ENCODE measurements at places on chromosomes 5 and 9.

DNA sequence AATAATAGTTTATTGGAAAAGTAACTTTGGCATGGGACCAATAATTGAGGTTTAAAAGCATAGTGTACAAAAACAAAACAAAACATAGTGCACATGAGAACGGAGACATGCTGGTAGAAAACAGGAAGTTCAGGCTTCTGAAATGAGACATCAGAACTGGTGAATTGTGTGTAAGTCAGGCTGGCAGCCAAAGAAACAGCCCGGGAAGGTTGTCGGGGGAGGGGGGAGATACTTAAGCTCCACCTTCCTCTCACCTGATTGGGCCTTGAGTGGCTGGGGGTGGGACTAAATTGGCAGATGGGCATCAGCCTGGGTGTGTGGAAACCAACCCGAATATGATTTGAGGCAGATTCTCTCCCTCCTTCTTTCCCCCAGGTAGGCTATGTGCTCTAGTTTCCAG is 256.3 kb downstream of the SMARCA2 start:
- peak; percentile 67 for DNase-seq

DNA sequence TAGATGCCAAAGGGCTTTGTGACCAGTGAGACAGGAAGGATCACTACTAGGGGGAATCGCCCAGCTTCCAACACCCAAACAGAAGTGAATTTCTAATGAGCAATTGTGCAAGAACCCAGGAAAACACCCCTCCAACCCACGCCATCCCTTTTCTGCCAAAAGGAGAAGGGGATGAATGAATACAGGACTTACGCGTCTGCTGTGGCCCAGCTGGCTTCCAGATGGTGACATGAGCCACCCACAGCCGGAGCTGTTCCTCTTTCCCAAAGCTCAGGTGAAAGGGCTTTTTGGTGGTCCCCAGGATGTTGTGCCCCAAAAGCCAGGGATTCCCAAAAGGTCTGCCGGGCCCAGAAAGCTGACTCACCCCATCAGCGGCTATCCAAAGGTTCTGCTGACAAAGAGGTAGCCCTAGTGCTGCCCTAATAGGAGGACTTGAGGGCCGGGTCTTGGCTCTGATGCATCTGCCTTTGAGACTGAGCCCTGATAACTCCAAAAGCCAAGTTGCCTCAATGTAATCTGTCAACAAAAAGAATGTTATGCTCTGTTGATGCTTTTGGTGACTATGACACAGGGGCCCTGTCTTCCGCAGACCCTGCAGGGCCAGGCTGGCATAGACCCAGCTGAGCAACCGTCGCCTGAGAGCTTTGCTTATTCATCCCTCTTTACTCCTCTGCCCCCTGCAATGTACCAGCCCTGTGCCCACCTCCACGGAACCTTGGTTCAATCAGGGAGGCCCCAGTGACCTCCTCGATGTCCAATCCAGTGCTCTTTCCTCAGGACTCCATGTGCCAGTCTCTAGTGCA is 14.5 kb downstream of the GSN start:
- DNase-seq, result peak; percentile 89

GRCh38 chr5:57422341-57422740 is 60.3 kb downstream of the ACTBL2 start:
- peak; percentile 46 for DNase-seq

DNA sequence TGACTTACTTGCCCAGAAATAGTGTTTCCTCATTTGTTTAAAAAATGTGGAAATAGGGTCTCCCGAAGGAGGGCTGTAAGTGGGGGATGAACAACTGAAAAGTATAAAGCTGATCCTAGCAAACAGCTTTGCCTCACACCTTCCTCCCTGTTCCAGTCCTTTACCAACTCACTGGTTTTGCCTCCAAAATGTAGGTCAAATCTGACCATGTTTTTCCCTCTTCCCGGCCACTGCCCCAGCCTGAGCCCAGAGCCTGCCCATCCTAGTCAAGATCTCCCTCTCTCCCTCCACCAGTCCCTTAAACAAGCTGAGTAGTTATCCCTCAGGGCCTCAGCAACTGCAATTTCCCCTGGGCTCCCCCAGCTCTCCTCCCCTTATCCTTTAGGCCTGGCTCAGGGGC is 82.4 kb upstream of the FBXW11 start:
- DNase-seq, result no peak

GRCh38 chr5:171785517-171785916 is at the start of gene SMIM23:
SMIM23 (plus strand) TSS chr5:171785817; CDS start chr5:171785872, 55 bp downstream.
- DNase-seq, result no peak

DNA sequence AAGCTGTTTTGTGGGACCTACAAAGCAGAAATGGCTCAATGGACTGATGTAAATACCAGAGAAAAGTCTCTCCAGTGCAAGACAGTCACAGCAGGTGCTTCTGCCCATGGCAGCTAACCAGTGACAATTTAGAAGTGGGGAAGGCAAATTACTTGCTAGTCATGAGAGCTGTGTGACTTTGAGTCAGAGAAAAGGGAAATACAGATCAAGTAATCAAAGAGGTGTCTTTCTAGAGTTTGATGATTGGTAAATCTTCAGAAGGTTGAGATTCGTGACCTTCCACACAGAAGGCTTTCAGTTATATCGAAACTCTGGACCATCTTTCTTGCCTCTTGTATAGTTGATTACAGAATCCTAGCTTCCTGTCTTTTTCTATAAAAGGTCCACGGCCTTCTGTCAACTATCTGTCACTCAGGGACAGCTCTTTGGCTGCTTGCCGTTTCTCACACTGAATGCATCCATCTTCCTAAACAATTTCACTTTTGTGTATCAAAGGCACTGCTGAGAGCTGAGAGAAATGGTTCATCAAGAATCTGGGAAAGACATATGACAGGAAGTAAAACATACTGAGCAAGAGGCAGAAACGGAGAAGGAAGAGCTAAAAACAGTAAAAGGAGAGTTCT is 993.9 kb upstream of the ACO1 start:
- DNase-seq, result no peak

- DNase-seq, result no peak
These were observed 110.9 kb downstream of the SLC24A2 start for GRCh38 chr9:19677924-19678323.

- DNase-seq, result no peak
These were observed 26.6 kb downstream of the RAB24 start for GRCh38 chr5:177276886-177277285.

DNA sequence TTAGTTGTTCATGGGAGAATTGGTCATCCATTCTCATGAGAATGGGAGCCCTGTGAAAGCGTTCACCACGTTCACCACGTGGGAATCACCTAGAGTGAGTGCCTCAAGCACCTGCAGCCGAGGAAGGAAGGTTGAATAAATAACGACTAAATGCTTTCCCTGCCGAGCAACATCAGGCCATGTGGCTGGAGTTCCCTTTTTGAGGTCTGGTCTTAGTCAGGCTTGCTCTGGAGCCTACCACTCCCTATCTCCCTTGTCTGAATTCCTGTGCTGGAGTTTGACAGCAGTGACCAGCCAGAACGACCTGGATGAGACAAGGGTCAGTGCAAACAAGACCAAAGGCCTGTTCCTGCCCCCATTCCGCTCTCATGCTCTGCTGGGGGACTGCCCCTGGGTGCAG is 28.5 kb downstream of the KCNMB1 start:
- DNase-seq, result no peak
